NCI-H2171 (cell line): ENCODE measurements at places on chromosomes 13 and 19.

- DNase-seq: no peak
Observed at GRCh38 chr19:30276883-30277280, 95.3 kb upstream of the ZNF536 start.

GRCh38 chr13:48908381-48909055, 67.2 kb upstream of the FNDC3A start:
- DNase-seq: no peak

- no peak for DNase-seq
Observed at GRCh38 chr13:43934273-43934672, 54.6 kb downstream of the LACC1 start.

DNA sequence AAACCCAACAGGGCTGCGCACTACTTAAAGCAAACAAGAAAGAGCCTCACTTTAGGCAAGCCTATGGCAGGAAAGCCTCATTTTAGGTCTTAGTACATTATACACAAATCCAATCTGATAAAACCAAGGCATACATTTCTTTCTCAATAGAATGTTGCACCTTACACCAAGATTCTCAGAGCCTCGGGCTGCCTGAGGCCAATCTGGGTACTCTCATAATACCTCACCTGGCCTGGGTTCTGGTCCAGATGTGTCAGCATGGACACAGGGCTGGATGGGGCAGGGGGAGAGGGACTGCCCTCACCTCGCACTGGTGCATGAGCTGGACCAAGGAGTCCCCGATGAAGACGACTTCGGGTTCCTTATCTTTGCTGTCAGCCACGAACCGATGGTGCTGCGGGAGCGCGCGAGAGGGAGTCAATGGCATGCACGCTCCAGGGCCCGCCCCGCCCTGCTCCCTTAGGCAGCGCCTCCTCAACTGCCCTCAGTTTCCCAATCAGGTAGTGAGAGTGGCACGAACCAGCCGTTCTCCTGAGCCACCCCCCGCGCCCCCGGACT, at the start of gene PRR19:
PRR19 (plus strand) TSS at position 487 of the 558 bp plus-strand sequence. CDS start 7,453 bp downstream, outside the sequence.
- DNase-seq: no peak

- DNase-seq: peak; percentile 30
Observed at GRCh38 chr19:33374236-33374714, 766 bp downstream of the CEBPG start.

DNA sequence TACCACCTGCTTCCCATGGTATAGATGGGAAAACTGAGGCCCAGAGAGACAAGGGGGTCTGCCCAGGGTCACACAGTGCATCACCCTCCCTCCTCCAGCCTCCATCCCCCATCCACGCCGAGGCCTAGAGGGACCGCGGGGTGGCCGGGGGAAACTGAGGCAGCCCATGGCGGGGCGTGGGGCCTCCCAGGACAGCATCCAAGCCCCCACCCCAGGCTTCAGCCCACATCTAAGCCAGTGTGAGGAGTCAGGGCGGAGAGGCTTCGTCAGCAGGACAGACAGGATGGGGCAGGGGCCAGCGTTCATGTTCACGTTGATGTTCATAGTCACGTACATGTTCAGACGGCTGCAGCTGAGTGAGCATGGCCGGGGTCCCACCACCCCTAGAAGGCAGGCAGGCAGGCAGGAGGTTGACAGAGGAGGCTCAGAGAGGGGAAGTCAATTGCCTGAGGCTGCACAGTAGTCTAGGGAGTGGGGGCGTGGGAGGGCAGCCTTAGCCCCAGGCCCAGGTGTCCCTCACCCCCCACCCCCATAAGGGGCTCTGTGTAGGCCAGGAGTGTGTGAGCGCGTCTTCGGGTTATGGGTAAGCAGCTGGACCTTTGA, 23.3 kb downstream of the SMIM24 start:
- no peak for DNase-seq

DNA sequence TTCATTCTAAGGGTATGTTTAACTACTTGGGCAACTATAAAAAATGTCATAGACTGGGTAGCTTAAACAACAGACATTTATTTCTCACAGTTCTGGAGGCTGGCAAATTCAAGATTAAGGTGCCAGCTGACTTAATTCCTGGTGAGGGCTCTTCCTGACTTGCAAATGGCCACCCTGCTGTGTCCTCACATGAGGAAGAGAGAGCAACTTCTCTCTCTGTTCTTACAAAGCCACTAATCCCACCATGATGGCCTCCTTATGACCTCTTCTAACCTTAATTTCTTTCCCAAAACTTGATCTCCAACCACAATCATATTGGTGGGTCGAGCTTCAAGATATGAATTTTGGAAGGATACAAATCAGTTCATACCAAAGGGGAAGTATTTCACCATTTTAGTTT, 399.0 kb downstream of the DCT start:
- DNase-seq: no peak
